COR-L47 (cell line): ENCODE measurements at places on chromosomes 1 and 21.

DNA sequence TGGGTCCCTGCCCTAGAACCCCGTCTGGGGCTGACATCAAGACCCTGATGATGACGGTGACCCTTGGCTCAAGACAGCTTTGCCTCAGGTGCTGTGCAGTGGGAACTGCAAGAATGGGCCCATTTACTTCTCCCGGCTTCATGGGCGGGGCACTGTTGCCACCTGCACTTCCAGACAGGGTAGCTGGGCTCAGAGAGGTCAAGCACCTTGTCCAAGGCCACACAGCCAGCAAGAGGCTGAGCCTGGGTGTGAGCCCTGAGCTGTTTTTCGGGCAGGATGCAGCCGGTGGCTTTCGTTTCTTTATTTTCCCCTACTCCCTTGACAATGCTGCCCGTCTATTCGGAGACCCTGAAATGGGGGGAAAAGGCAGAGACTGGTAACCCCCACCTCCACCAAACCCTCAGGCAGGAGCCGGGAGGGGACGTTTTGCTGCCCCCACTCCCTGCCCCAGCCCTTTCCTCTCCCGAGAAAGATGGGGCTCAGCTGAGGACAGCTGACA, 91.7 kb downstream of the PRDM16 start:
- DNase-seq, result no peak

DNA sequence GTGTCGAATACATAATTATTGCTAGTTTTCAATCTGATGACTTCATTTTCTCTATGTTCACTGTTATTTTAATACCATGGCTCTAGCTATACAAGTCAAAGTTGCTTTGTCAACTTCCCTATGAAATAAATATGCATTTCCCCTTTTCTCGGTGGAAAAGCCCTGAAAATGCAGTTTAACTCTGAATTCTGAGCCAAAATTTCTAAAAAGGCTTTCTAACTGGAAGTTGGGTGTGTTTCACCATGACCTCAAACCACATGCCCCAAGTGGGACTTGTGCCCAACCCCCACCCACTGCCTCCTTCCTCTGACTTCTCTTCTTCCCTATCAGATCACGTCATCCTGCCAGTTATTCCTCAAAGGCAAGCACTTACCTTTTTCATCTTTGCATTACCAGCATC, 8.9 kb downstream of the MKNK1 start:
- DNase-seq, result no peak

DNA sequence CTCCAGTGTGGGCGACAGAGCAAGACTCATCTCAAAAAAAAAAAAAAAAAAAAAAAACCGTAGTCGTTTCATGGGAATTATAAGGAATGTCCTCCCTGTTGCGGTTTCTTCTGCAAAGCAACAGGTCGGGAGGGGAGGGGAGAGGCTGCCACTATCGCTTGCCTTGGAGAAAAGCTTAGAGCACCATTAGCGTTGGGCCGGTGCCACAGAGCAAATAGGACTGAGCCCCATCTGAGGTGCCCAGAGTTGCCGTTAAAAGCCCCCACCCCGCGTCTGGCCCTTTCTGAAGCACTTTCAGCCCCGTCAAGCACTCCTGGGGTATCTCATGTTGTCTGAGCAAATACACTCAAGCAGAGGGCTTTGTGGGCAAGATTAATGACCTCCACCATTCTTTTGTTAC, 2.2 kb downstream of the RIPPLY3 start:
- peak; percentile 89 for DNase-seq

DNA sequence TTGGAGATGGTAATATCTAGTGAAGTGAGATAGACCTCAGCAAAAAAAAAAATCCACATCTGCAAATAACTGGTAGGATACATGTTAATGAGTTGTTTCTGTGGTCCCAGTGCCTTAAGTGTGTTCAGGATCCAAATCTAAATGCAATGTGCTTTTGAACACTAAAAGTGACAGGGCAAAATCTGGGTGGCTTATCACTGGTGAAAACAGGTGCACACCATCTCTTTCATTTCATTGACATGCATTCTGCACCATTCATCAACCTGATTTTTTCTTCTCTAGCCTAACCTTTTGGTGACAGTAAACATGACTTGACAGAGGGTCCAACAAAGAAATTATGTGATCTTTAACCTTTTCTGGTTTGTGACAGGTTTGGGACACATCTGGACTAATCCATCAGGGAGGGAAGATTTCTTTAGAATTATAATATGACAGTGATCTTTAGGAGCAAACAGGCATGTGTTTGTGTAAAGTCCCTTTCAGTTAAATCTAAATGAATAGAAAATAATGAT, 201.6 kb upstream of the NEGR1 start:
- DNase-seq, result no peak

DNA sequence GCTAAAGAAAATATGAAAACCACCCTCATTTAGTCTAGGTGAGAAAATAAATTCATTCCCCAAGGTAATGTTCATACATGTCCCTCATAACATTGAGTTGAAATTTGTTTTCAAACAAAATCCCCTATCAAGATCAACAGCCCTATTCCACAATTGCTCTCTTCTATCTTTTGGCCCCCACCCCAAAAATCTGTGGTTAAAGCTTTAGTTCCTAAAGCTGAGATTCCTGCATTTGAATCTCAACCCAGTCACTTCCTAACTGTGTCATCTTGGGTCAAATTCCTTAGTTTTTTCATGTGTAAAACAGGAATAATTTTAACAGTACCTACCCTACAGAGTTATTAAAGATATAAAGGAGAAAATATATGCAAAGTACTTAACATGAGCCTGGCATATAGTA, 22.0 kb downstream of the KIAA0319L start:
- no peak for DNase-seq

- no peak for DNase-seq
Measured at GRCh38 chr1:23527366-23527765, 3.7 kb downstream of the E2F2 start.

- no peak for DNase-seq
Measured at GRCh38 chr1:67818725-67819301, 14.5 kb downstream of the GNG12 start.

DNA sequence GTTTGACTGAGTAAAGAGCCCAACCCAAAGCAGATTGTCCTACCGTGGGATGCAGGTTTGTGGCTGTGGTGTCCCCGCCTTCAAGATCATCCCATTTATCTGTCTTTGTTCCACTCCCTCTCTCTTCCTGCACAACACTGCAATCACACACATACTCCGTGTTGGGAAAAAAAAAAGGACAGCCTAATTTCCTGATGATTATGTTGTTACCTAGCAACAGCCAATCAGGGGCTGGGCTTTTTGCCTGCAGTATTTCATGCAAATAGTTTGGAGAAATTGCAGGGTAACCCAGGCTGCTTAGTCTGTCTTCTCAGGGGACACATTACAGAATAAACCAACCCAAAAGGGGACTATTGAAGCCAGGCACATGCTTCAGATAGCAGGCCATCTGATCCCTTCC, 38.3 kb downstream of the PHC2 start:
- DNase-seq, result peak; percentile 61

DNA sequence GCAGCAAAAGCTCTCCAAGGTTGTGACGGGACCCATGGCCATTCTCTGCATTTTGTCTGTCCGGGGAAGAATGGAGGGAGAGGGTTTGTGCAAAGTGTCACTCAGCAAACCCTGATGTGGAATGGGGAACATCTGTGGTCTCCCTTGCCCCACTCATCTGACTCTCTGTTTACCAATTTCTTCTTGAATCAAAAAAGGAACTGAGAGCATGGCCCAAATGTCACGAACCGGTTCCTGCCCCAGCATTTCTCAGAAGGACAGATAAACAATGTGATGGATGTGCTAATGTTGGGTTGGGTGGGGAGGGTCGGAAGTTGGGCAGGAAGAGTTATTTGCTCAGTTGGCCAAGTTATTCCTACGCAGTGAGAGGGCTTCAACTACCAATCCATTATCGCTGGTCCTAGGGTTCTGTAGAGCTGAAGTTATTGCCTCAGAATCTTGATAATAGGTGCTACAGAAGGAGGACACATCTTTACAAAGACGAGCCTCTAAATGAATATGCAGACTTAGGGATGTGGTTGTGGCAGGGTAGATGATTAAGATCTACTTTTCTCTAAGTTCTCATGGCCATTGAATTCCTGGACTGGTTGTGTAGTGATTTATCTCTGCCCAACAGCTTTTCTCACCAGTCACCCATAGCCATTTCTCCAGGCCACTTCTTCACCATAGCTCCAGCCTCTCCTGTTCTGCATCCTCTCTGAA, 9.6 kb upstream of the DUSP12 start:
- no peak for DNase-seq

DNA sequence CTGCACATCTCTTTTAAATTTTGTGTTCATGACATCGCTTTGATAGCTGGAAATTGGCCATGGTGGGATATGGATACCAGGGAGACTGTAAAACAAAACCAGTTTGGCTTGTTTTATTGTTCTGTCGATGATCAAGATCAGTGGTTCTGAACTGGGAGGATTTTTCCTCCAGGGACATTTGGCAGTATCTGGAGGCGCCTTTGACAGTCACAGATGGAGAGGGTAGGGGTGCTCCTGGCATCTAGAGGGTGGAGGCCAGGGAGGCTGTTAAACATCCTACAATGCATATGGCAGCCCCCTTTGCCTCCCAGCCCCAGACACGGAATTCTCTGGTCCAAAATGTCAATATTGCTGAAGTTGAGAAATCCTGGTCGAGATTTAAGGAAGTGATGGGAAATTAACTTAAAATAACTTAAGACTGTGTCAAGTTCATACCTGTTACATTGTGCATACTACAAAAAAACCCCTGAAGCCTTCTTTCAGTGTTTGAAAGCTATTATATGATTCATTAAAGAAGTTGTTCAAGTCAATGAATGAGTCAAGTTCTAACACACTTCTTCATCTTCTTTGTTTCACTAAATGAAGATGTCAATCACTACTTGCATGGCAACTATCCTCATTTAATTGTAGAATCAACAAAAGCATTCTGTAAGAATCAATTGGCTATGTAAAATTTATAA, 150.9 kb downstream of the KCNJ6 start:
- DNase-seq, result no peak

DNA sequence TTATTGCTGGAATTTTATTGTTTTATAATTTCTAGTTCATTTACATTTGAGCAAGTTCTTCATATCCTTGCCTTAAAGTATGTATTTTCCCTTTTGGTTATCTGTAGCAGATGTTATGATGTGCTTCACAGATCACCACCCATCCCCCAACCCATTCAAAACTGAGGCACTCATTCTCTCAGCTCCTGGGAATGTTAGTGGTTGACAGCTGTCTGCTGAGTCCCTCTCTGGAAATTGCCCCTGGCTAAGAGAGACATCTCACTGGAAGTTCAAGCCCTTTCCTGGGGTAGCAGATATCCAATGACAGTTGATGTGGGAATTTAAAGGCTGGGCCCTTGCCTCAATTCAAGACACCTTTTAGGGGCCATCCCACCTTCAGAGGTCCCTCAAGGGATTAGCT, 4.3 kb upstream of the DPYD start:
- DNase-seq, result no peak

- no peak for DNase-seq
Measured at GRCh38 chr1:6082430-6082971, 36.8 kb downstream of the KCNAB2 start.

GRCh38 chr1:11643782-11644181, 10.4 kb downstream of the FBXO2 start:
- no peak for DNase-seq

- DNase-seq, result no peak
Measured at GRCh38 chr1:244236101-244236500, 185.0 kb downstream of the ZBTB18 start.
